GM12878 (cell line): ENCODE measurements at places on chromosomes 5 and 9. TPM values are rescaled to one million over a fixed set of nuclear protein-coding genes. Genes with fewer than 3 reads are reported as not detected.

- peaks cover 16% of the 10 kb centered on the region for H3K4me1 ChIP-seq
- DNase-seq: no peak
- no peak overlapping the region for H3K4me3 ChIP-seq
- no peak overlapping the region for H3K27ac ChIP-seq
- H3K27me3 ChIP-seq: no peaks in the 10 kb centered on the region
- H3K36me3 ChIP-seq: no peaks in the 10 kb centered on the region
Observed at GRCh38 chr5:173778784-173779304, 109.3 kb upstream of the CPEB4 start.

- no peak overlapping the region for H3K27ac ChIP-seq
- no peaks in the 10 kb centered on the region for H3K36me3 ChIP-seq
- H3K4me1 ChIP-seq: no peaks in the 10 kb centered on the region
- no peak overlapping the region for H3K4me3 ChIP-seq
- no peaks in the 10 kb centered on the region for H3K27me3 ChIP-seq
Observed at GRCh38 chr5:94378062-94378461, 240.3 kb downstream of the KIAA0825 start.

DNA sequence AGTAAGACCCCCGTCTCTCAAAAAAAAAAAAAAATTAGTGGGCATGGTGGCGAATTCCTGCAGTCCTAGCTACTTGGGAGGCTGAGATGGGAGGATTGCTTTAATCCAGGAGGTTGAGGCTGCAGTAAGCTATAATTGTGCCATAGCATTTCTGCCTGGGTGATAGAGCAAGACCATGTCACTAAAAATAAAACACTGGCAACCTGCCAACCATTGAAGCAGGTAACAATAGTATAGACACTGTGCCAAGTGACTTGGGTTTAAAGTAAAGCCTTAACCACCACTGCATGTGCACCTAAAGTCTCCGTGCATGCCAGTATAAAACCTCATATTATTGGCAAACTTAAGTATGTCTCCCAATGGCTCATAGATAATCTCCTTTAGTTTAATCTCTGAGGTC, 3.4 kb upstream of the APBA1 start:
- H3K36me3 ChIP-seq: no peaks in the 10 kb centered on the region
- H3K27ac ChIP-seq: no peak overlapping the region
- H3K4me1 ChIP-seq: no peaks in the 10 kb centered on the region
- H3K4me3 ChIP-seq: no peak overlapping the region
- peaks cover 4% of the 10 kb centered on the region; the same call in 1 of the 2 replicates for H3K27me3 ChIP-seq
- DNase-seq: no peak

DNA sequence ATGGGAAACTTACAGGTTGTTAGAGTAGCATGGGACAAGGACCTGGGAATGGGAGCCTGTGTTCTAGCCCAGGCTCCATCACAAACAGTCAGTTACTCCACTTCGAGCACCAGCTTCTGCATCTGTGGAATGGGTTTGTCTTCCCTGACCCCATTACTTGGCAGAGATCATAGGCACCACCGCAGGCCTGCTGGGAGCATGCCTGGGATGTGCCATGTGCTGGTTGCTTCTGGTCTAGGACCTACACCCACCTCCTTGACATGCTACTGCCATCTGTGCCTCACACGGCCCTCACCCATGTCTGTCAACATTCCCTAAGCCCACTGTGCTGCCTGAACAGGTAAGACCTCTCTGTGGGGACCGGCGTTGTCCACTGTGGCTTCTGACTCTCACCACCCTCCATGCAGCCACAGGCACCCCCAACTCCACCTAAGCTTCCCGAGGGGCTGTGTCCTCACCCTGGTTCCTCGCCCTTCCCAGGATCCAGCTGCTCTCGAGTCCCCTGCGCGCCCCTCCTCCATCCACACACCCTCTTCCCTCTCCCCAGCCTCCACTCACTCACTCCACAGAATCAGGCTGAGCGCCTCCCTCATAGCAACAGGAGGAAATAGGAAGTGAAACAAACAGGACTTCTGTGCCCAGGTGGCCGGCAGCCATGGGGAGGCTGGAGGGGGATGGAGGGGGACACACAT, 85.9 kb upstream of the FAM120A start:
- H3K27me3 ChIP-seq: no peaks in the 10 kb centered on the region; the same call in 1 of the 2 replicates
- no peaks in the 10 kb centered on the region for H3K4me1 ChIP-seq
- DNase-seq: no peak
- no peak overlapping the region for H3K27ac ChIP-seq
- no peak overlapping the region for H3K4me3 ChIP-seq

- no peaks in the 10 kb centered on the region for H3K4me1 ChIP-seq
- no peaks in the 10 kb centered on the region for H3K36me3 ChIP-seq
- H3K27ac ChIP-seq: no peak overlapping the region
- H3K4me3 ChIP-seq: no peak overlapping the region
Observed at GRCh38 chr5:152100462-152100861, 175.8 kb upstream of the GLRA1 start.

DNA sequence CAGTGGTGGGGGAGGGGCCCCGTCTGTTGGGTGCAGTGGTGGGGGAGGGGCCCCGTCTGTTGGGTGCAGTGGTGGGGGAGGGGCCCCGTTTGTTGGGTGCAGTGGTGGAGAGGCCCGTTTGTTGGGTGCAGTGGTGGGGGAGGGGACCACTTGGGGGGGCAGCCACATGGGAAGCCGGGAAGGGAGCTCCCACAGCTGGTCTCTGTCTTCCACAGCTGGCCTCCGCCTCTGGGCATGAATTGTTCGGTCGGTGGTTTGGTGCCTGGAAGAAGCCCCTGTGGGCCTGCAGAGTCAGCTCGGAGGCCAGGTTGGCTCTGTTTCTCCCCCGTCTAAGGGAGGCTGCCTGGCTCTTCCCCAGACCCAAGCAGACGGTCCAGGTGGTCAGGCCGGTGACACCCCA, 69.3 kb downstream of the COL5A1 start:
- no peaks in the 10 kb centered on the region for H3K36me3 ChIP-seq
- H3K27me3 ChIP-seq: no peaks in the 10 kb centered on the region
- DNase-seq: no peak
- no peaks in the 10 kb centered on the region for H3K4me1 ChIP-seq

DNA sequence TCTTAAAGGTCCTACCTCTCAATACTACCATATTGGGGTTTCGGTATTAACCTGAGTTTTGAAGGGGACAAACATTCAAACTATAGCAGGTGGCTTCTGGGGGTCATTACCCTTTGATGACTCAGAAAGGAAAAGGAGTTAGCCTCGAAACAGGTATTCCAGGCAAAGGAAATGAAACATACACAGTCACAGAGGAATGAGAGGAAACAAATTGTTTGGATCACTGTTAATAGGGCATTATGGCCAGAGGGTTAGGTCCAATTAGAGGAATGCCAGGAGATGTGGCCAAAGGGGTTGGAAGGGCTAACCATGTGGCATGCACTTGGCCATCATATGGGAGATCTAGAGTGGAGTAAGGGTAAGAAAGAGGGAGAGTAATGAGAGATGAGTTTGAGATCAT, 23.9 kb upstream of the NIM1K start:
- H3K4me3 ChIP-seq: no peak overlapping the region
- H3K27me3 ChIP-seq: no peaks in the 10 kb centered on the region
- H3K27ac ChIP-seq: no peak overlapping the region
- no peaks in the 10 kb centered on the region for H3K4me1 ChIP-seq
- DNase-seq: no peak
- no peaks in the 10 kb centered on the region; the same call in 1 of the 2 replicates for H3K36me3 ChIP-seq

DNA sequence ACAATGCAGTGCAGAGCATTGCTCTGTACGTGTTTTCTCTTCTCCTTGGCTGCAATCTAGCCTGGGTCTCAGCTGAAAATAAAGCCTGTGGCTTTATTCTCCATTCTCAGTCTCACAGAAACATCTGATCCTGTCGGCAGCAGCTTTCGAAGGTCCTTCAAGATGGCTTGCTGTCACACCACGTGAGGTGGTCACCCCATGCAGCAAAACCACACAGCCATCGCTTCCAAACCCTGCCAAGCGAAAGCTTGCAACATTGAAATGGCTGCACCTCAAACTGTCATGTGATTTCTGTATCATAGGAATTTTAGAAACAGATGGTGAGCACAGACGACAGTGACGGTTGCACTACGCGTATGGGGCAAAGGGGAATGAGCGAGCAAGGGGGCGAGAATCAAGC, 98.5 kb upstream of the SMARCA2 start:
- peaks cover 3% of the 10 kb centered on the region; the same call in 1 of the 2 replicates for H3K4me1 ChIP-seq
- no peak overlapping the region for H3K4me3 ChIP-seq
- 0 out of 2 replicates have a peak, but pooled peaks cover 1% of the 10 kb centered on the region for H3K36me3 ChIP-seq
- no peak for DNase-seq
- no peak overlapping the region for H3K27ac ChIP-seq
- H3K27me3 ChIP-seq: no peaks in the 10 kb centered on the region

GRCh38 chr9:107547303-107547702, 57.7 kb upstream of the KLF4 start:
- no peak overlapping the region for H3K27ac ChIP-seq
- no peak for DNase-seq
- H3K4me3 ChIP-seq: no peak overlapping the region
- H3K27me3 ChIP-seq: no peaks in the 10 kb centered on the region

FGD3 gene
- total RNA-seq: 13.2 and 14.4 TPM in 2 replicates

NUTM2G gene
- not detected in 2 replicates for total RNA-seq

RAPGEF6 gene
- total RNA-seq: 18.5 and 19.5 TPM in 2 replicates

ACOT12 gene
- total RNA-seq: not detected in 2 replicates

BRINP1 gene
- not detected in 2 replicates for total RNA-seq

CSF1R gene
- 3.6 and 4.4 TPM in 2 replicates for total RNA-seq
